Spinal cord (tissue), 10 donors: ENCODE measurements at places on chromosomes 3 and 15.
A peak's percentile ranks its signal among the peaks of the same experiment; 100 is the strongest.

- no peak for DNase-seq
Observed at GRCh38 chr3:33937628-33938027, 139.2 kb downstream of the PDCD6IP start.

DNA sequence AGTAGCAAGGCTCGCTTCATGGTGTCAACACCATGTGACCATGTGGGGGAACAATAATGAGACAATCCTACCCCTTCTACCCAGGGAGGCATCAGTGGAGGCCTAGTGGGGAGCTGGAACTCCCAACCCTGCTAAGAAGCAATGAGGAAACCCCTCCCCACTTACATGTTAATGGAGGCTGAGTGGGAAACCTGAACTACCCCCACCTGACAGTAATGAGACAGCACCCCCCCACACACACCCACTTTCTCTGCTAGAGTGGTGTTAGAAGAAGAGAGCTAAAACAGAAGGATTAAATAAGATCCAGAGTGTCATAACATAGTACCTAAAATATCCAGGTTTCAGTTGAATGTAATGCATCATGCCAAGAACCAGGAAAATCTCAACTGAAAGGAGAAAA is 78.6 kb downstream of the NEO1 start:
- DNase-seq: no peak

DNA sequence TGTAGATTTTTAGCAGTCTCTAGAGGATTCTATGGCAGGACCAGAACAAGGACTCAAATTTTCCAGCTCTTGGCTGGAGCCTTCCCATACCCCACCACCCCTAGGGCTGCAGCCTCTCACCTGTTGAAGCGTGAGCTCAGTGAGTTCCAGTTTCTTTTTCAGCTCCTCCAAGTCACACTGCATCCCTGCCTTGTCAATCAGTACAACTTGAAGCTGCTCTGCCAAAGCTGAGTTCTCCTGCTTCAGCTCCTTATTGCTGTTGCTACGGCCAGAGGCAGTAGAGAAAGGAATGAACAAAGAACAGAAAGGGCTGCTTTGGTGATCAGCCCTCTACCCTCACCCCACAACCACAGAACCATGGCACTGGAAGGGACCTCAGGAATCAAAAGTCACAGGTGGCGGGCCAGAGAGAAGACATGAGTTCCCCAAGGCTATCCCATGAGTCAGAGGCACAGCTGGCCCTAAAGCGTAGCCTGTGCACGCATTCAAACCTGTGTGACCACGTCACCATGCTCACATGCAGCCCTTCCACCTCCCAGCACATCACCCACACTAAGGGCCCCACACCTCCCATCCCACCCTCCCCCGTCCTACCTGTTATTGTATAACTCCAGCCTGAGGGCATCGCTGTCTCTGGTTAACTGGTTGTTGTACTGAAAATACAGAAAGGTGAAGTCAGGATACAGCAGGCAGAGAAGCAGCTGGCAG is 83.3 kb upstream of the C2CD4B start:
- DNase-seq: peak; percentile 5

- no peak for DNase-seq
Observed at GRCh38 chr3:15743587-15744009, 54.2 kb downstream of the ANKRD28 start.

GRCh38 chr15:58715266-58715917 is 34.1 kb downstream of the ADAM10 start:
- DNase-seq: no peak

DNA sequence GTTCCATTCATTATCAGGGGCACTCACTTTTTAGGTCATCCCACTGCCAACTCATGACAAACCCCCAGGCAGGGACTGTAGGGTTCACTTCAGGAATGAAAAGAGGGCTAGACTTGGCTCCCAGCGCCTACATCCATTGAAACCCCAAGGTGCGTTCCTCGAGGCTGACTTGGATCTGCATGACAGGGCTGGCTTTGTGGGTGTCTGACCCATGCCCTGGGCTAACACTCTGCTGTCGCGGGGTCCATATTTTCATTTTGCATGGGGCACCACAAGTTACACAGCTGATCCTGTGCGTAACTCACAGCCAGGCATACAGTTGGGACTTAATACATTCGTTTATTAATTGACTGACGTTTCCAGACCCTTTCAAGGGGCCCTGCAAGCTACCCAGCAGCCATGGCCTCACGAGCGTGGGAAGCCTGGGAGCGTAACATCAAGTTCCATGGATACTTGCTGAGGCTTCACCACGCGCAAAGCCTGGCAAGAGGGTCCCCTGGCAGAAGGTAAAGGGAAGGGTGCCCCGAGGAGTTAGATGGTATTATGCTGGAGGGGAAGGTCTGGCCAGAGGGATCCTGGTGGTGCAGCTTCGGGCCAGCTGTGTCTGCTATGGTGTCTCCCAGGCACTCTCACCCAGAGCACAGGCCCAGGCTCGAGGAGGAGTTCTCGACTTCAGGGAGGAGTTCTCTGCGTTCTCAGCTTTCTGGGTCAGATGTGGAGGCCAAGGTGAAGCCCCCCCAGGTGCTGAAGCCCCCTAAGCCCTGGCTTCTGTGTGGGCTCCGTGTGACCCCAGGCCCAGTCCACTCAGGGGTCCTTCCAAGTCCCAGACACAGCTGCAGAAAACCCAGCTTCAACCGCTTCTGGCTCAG is 85.4 kb downstream of the ADAMTS17 start:
- no peak for DNase-seq

- DNase-seq: no peak
Observed at GRCh38 chr15:93072411-93073394, 16.3 kb downstream of the RGMA start.

DNA sequence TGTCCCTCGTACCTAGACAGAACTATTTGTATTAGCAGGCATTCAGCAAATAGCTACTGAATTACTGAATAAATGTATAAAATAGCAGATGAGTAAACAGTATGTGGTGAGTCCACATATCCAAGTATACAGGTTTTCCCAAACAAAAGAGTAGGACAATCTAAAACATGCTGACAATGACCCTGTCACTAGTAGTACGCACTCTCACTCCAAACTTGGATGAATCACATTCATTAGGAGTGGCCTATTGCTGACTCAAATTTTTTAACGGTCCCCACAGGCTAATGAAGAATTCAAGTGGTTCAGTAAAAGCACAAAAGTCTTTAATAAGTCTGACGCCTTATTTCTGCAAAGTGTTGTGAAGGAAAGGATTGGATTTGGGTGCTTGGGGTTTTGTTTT is 449.3 kb upstream of the THBS1 start:
- no peak for DNase-seq

DNA sequence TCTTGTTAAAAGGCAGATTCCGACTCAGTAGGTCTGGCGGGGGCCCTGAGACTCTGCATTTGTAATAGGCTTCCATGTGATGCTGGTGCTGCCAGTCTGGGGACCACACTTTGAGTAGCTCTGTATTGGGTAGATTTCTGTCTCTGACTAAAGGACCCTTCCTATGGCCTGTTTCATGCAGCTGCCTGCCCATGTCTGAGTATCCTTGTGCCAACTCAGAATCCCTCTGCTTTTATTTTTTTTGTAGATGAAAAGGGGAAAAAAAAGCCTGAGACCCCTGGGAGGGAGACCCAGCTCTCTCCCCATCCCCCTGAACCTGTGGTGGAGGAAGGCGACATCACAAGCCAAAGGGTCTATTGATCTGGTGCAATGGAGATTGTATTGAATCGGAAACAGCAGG is 81.9 kb downstream of the EBLN2 start:
- no peak for DNase-seq

DNA sequence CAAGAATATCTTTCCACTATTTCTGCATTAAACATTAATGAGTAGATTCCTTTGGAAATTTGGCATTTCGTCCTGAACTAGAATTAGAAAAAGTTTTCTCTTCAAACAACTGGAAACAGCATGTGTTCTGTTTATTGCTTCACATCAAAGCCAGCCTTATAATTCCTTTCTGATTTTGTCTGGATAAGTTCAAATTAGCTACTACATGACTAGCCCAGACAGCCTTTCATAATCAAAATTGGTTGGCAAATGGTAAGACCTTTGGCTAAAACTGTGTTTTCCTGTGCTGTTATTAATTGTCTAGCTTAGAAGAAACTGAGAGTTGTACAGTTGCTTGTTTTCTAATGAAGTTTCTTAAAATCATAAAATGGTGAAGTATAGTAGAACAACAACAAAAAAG is 52.7 kb upstream of the P3H2 start:
- no peak for DNase-seq

GRCh38 chr3:127707851-127708411 is 35.2 kb downstream of the ABTB1 start:
- peak; percentile 84 for DNase-seq

- DNase-seq: no peak
Observed at GRCh38 chr15:65762914-65763787, 28.9 kb downstream of the DENND4A start.

GRCh38 chr3:112375117-112375516 is 42.2 kb downstream of the CD200 start:
- no peak for DNase-seq

DNA sequence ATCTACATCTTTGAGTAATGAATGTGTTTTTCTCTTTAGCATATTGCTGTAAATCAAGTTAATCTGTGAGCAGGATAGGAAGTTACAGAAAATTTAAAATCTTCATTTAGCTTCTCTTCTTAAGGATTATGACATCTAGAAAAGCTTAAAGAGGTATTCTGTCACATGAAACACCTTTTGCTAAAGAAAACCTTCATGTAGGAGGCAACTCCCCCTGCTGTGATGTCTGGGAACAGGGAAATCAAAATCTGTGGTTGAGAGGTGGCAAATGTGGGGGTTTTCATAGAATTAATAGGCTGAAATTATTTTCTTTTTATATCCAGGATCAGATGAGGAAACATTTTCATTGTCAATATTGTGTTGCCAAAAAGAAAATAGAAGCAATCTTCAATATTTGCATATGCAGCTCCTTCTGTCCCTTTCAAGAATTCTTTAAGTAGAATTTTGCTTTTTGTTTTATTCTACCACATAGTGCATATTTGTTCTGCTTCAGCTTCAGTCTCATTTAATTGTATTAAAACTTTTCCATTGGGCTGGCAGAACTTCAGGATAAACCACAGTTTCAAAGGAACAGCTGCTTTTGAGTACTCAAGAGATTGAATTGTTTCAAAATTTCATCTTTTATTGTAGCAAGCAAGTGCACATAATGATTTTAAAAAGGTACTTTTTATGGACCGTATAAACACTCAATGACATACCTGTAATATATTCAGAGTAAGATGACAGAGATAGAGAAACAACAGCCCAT is 128.4 kb downstream of the RAP2B start:
- DNase-seq: no peak

DNA sequence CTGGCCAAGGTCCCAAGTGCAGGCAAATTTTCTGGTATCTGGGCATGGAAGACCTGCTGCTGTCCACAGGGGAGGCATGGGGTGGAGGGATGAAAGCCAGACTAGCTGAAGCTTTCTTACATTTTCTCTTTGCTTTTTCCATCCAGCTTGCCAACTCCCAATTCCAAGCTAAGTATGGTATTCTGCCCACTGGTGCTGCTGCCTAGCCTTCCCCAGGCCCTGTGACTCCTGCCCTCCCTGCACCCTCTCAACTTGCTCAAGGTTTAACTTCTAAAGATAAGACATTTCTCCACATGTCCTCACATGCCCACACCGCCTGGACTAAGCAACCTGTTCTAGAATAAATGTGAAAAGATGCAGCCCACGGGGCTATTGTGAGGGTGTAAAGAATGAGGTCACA is 59.5 kb upstream of the HACD2 start:
- DNase-seq: no peak
